ENCODE measurements at places on chromosomes 1 and 21.

- DNase-seq: no peak
Measured at GRCh38 chr1:156194300-156194652, 372 bp downstream of the SLC25A44 start.

DNA sequence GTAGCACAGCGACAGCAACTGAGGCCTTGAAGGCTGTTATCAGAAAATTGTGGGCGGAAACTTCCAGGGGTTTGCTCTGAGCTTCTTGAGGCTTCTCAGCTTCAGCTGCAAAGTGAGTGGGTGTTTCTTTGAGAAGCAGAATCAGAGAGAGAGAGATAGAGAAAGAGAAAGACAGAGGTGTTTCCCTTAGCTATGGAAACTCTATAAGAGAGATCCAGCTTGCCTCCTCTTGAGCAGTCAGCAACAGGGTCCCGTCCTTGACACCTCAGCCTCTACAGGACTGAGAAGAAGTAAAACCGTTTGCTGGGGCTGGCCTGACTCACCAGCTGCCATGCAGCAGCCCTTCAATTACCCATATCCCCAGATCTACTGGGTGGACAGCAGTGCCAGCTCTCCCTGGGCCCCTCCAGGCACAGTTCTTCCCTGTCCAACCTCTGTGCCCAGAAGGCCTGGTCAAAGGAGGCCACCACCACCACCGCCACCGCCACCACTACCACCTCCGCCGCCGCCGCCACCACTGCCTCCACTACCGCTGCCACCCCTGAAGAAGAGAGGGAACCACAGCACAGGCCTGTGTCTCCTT lies at the start of gene FASLG:
Gene FASLG (plus strand): TSS at position 233 of the 583 bp plus-strand sequence. CDS start 99 bp downstream, at position 332.
- no peak for DNase-seq

DNA sequence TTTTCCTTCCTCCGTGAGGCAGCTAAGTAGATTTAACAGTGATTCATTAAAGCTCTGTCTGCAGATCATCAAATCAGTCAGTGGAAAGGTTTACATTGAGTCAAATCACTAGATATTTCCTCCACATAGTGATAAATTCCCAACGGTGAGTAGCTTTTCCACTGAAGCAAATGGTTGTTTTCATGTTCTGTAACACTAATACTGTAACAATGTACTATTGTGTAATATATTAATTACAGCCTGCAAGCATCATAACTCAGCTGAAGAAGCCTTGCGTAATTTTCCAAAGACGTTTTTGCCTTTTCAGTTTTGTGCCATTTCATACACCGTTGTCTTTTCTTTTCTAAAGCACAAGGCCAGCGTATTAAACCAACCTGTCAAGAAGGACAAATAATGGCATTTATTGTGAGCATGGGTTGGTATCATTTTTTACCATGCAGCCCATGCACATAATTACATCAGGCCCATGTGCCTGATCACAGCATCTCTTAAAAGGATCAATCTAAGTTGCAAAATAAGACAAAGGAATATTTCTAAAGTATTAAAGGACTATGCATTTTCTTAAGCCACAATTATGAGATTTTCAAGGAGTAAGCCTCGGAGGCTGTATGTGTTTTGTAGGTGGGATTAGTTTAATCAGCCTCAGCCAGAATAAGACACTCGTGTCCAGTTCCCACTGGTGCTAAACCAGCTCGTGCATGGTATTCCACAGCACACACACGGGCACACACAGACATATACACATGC lies 16.7 kb upstream of the PDE9A start:
- DNase-seq: peak; percentile 18

- DNase-seq: peak; percentile 4
Measured at GRCh38 chr1:197619008-197619640, 156.2 kb downstream of the DENND1B start.

- peak; percentile 76 for DNase-seq
Measured at GRCh38 chr1:109441069-109441468, 14.8 kb upstream of the PSMA5 start.

DNA sequence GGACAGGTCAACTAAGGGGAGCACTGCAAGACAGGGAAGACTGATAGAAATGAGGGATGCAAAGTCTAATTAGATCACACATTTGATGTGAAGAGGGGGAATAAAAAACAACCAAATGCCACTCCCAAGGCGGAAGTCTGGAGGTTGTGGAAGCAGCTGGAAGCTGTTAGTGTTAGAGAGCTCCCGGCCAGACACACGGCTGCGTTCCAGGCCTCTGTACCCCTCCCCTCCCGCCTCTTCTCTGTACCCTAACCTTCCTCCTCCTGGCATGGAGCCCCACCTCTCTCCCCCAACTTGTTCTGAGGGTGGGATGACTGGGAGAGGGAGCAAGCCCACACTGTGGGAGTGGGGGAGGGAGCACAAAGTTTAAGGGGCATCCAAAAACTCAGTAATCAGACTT lies 67.0 kb downstream of the PLEKHA6 start:
- DNase-seq: no peak

- DNase-seq: no peak
Measured at GRCh38 chr1:57017200-57017599, 51.4 kb upstream of the C8B start.

- DNase-seq: peak; percentile 70
Measured at GRCh38 chr1:70779571-70779970, 268.0 kb downstream of the PTGER3 start.

DNA sequence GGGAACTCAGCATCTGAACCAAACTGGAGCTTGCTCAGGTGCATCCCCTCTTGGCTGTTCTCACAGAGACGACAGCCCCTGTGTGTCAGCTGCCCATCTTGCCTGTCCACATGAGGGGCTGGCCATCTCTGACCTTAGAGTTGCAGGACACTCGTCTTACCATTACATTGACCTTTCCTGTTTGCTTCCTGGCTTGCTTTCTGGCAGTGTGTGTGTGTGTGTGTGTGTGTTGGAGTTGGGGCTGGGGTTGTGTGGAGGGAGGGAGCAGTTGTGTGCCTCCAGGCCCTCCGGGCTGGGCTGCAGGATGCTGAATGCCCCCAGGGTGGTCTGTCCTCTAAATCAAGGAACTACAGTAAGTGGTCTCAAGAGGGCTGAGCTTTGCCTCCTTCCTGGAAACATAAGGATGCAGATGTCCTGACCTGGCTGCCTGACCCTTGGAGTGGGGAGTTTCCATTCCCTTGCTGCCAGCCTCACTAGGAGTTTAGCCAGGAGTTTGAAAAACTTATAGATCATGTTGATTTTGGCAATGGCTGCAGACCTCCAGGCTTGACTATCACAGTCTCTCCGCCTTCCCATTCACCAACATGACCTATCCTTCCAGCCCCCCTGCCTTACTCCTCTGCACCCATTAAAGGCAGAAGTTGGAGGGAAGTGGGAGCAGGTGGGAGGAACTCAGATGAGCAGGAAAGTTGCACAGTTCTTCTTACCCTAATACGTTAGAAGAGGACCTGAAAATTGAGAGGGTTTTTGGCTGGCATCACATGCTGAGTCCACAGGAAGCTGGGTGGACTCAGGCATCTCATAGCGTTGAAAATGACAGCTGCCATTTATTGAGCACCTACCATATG lies 19.0 kb downstream of the RASSF5 start:
- no peak for DNase-seq

GRCh38 chr1:101216623-101217022 lies 20.2 kb upstream of the S1PR1 start:
- DNase-seq: no peak

DNA sequence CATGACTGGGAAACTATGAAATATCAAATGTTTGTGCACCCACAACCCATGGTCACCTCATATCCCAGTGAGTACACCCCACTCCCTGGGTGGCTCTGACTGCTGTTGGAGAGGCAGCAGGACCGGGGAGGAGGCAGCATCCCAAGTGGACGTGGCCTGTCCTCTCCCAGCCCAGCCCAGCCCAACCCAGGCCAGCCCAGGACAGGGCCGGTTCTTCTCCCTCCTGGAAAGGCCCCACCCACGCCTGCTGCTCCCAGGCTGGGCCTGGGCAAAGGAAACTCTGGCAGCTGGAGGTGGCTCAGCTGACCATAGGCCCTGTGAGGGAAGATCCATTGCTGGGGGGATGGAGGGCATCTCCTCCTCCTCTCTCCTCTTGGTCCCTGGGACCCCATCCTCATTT lies 19.1 kb downstream of the MATN1 start:
- no peak for DNase-seq

DNA sequence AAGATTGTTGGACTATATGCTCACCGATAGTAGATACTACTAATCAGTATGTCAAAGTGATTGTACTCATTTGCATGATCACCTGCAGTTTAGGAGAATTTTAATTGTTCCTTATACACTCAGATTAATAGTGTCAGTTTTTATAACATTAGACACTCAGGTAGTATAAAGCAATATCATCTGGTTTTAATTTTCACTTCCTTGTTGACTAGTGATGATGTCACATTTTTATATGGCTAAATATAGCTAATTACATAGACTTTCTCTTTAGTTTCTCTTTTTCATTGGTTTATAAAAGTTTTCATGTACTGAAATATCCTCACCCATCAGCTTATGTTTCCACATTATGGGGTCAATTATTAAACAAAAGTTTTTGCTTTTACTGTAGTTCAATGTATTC lies 1332.4 kb upstream of the ADGRL2 start:
- DNase-seq: no peak

DNA sequence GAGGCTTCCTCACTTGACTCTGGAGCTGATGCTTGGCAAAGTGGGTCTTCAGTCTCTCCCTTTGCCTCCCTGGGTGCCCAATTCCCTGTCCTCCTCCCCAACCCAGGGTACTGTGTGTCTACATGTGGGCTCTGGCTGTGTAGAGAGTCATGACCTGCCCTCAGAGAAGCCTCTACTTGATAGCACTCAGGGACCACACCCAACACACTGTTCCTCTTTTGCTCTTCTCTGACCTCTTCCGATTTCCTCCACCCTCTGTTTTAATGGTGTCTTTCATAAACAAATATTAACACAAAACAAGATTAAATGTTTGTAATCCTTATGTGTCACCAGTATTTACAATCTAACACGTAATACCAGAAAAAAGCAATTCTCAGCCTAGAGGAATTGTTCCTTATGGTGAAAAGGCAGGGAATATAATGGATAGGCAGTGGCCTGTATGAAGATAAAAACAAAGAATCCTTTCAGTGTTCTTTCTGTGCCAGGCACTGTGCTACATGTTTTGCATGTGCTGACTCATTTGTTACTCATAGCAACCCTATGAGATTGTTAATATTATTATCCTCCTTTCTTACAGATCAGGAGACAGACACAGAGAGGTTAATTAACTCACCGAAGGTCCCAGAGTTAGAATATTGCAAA lies 58.2 kb downstream of the HSD3B1 start:
- DNase-seq: no peak

DNA sequence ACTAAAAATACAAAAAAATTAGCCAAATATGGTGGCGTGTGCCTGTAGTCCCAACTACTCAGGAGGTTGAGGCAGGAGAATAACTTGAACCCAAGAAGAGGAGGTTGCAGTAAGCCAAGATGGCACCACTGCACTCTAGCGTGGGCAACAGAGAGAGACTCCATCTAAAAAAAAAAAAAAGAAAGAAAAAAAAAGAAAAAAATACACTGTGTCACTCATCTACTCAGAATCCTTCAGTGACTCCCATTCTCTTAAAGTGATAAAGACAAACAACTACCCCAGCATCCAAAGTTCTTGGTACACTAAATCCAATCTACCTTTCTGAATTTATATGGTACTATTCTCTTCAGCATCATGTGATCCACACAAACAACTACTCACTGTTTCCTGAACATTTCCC lies 40.2 kb upstream of the S1PR1 start:
- no peak for DNase-seq

DNA sequence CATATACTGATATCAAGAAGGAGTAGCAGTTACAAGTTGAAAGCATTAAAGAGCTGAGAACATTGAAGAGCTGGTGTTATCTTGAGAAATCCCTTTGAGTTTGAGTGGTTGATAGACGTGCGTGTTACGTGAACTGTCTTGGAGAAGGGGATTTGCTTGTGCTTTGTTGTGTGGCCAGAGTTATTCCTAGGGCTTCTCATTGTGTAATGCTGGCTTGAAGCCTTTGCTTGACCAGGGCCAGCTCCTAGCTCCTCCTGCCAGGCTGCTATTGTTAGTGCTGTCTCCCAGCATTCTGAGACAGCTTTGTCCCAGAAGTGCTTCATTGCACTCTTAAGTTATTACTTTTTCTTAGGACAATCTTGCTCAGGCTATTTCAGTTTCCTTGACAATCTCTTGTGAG lies 116.2 kb upstream of the KCNK2 start:
- DNase-seq: no peak

- DNase-seq: no peak
Measured at GRCh38 chr21:45132841-45133573, 58.6 kb downstream of the ADARB1 start.

All from BJ (cell line).